Endothelial cell (in vitro differentiated cells): ENCODE measurements at places on chromosomes 4 and X.

- no peak for DNase-seq
Observed at GRCh38 chr4:85701861-85702321, 226.9 kb downstream of the ARHGAP24 start.

DNA sequence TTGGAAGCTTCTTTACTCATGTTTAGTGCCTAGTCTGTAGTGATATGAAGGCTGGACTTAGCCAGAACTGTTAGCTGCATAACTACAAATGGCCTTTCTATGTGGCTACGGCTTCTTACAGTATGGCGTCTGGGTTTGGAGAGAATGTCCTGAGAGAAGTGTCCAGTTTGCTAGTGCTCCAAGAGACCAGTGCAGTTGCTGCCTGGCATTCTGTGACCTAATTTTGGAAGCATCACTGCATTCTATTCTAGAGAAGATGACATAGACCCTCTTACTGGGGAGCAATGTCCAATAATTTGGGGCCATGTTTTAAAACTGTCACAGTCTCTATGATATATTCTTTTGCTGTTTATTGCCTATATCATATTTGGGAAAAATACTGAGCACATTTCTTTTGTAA lies 74.2 kb downstream of the STAG2 start:
- DNase-seq: no peak

- DNase-seq: no peak
Observed at GRCh38 chr4:137193564-137193963, 338.7 kb downstream of the PCDH18 start.

DNA sequence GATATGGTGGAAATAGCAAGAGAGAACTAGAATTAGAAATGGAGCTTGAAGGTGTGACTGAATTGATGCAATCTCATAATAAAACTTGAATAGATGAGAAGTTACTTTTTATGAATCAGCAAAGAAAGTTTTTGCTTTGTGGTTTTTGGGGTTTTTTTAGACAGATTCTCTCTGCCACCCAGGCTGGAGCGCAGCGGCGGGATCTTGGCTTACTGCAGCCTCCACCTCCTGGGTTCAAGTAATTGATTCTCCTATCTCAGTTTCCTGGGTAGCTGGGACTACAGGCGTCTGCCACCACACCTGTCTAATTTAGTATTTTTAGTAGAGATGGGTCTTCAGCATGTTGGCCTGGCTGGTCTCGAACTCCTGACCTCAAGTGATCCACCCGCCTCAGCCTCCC lies 23.7 kb upstream of the NEIL3 start:
- no peak for DNase-seq

DNA sequence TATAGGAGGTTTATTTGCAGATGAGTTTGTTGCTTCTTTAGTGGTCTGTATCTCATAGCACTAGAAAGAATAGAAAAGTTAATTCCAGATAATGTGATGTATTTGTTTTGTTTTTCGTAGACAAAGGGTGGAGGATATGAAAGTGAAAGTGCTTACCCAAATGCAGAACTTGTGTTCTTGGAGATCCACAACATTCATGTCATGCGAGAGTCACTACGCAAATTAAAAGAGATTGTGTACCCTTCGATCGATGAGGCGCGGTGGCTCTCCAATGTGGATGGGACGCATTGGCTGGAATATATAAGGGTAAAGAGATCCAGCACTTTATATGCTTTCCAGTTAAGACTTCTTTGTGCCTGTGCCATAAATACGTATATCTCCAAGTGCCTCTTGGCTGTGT lies 43.3 kb downstream of the MTMR1 start:
- DNase-seq: no peak
